Articular chondrocyte of knee joint (primary cell): ENCODE measurements at places on chromosomes 2 and 18. TPM values are rescaled to one million over a fixed set of nuclear protein-coding genes. Genes with fewer than 3 reads are reported as not detected.

Gene FN1
- 3,432 and 5,356 TPM in 2 replicates for total RNA-seq

Gene HNRNPA3
- total RNA-seq, result 33.7 and 45.2 TPM in 2 replicates

Gene UGT1A5
- total RNA-seq, result not detected in 2 replicates

Gene AGAP1
- 18.6 and 18.9 TPM in 2 replicates for total RNA-seq

Gene FZD7
- total RNA-seq, result 11.6 and 16.2 TPM in 2 replicates

Gene ERFE
- total RNA-seq, result 3.3 and 3.7 TPM in 2 replicates

Gene SLC30A3
- total RNA-seq, result under 0.01 TPM in 1 of 2 replicates, not detected in the other

Gene IL1A
- not detected in 2 replicates for total RNA-seq

Gene DNAJC5G
- not detected in 2 replicates for total RNA-seq

Gene CUL3
- total RNA-seq, result 73.0 and 75.9 TPM in 2 replicates

Gene ALPP
- not detected in 2 replicates for total RNA-seq

Gene CLEC4F
- total RNA-seq, result not detected in 2 replicates

Gene BMP10
- not detected in 2 replicates for total RNA-seq

Gene KCNE4
- total RNA-seq, result 43.4 and 63.8 TPM in 2 replicates

Gene RUFY4
- total RNA-seq, result not detected in 2 replicates

Gene FAM110C
- total RNA-seq, result 0.11 TPM in 1 of 2 replicates, not detected in the other

Gene CYTIP
- total RNA-seq, result 0.39 and 0.76 TPM in 2 replicates

Gene CCDC150
- 4.3 and 5.4 TPM in 2 replicates for total RNA-seq

Gene MC5R
- total RNA-seq, result not detected in 2 replicates

Gene CFAP210
- total RNA-seq, result 0.11 and 0.26 TPM in 2 replicates

Gene CHRNA1
- total RNA-seq, result under 0.01 TPM in 1 of 2 replicates, not detected in the other

Gene GALNT3
- 1.2 and 3.0 TPM in 2 replicates for total RNA-seq

Gene NEB
- 0.78 and 3.4 TPM in 2 replicates for total RNA-seq
